ENCODE measurements at places on chromosomes 12 and 14.

GRCh38 chr14:92987713-92988510 is 65.0 kb downstream of the CHGA start:
- no peak for DNase-seq

- DNase-seq = no peak
Measured at GRCh38 chr14:88422919-88423650, 37.6 kb downstream of the SPATA7 start.

DNA sequence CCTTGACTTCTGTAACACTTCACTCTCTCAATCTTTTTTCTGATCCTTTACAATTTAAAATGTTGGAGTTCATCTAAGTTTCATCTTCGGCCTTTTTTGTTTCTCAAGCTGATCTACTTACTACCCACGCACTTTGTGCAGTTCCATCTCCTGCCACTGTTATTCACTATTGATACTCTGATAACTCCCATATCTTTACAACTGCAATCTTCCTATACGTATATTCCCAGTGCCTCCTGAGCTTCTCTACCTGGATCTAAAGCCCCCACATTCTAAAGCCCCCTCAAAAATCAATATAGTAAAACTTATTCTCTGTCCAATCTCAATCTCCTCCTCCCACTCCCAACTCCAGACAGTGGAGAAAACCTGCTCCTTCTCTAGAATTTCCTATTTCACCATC is 5.9 kb downstream of the ATG2B start:
- no peak for DNase-seq

- DNase-seq = no peak
Measured at GRCh38 chr14:104175041-104175440, 36.7 kb downstream of the KIF26A start.

- no peak for DNase-seq
Measured at GRCh38 chr14:104869669-104870367, 4.8 kb downstream of the CEP170B start.

- DNase-seq = peak; percentile 77
Measured at GRCh38 chr12:54725233-54725843, 77.2 kb upstream of the DCD start.

GRCh38 chr12:51407604-51408003 is 16.4 kb upstream of the GALNT6 start:
- peak; percentile 31 for DNase-seq

Data from endodermal cell (in vitro differentiated cells).